ENCODE measurements at places on chromosomes 2 and 18.

- DNase-seq = no peak
Observed at GRCh38 chr2:72413716-72414115, 266.1 kb upstream of the CYP26B1 start.

GRCh38 chr2:88933980-88934379 is 242.5 kb downstream of the RPIA start:
- no peak for DNase-seq

GRCh38 chr18:23137788-23138216 is 2.5 kb downstream of the CABLES1 start:
- no peak for DNase-seq

- no peak for DNase-seq
Observed at GRCh38 chr18:13725566-13726231, 659 bp downstream of the FAM210A start.

- no peak for DNase-seq
Observed at GRCh38 chr2:75698918-75699317, 11.8 kb downstream of the GCFC2 start.

- no peak for DNase-seq
Observed at GRCh38 chr2:3641841-3642421, 16.1 kb upstream of the ALLC start.

GRCh38 chr2:1060987-1061386 is 110.3 kb downstream of the SNTG2 start:
- no peak for DNase-seq

DNA sequence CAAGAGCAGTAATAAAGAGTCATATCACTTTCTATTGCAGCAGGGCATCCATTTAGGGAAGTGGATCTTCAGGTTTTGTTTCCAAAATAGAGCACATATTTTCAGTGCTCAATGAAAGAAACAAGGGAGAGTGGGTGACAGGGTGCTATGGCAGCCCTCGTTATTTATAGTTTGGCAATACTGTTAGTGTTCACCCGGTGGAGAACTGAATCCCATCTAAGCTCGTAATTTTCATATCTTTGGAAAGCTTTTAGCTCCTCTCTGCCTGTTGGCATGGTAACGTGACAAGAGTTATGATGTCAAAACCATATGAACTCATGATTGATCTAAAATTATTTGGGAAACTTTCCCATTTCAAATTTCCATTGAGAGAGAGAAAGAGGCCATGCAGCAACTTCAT is 331.9 kb downstream of the LRRTM1 start:
- no peak for DNase-seq

DNA sequence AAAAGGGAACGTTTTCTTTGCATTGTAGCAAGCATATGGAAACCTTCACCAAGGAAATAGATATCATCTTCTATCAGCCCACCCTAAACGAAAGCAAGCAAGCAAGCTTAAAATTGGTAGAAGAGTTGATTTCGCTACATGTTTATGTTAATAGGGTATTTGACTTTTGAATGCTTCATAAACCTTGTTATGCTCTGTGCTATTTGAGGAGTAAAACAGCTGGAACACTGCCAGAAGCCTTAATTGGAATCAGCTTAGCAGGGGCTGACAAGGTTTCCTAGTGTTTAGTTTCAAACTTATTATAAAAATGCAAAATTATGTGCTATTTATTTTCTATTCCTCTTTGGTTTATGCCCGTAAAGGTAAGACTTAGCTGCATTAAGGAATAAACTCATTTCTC is 70.6 kb upstream of the LINC00305 start:
- DNase-seq = no peak

DNA sequence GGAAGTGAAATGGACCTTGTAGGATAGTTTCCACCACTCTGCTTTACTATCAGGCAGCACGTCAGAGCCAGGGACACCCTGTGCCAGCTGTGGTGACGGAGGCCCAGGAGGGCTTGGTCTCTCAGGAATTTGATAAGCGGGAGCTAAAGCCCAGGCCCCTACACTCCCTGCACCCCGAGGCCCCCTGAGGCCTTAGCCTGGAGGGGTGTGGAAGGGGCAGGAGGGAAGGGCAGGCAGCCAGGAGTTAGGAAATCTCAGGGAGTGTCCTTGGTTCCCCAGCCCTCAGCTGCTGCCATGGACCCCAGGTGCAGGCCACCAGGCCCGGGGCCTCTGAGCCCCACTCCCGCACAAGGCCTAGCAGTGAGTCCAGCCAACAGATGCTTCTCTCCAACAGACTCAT is 38.2 kb downstream of the PDIA6 start:
- DNase-seq = no peak

DNA sequence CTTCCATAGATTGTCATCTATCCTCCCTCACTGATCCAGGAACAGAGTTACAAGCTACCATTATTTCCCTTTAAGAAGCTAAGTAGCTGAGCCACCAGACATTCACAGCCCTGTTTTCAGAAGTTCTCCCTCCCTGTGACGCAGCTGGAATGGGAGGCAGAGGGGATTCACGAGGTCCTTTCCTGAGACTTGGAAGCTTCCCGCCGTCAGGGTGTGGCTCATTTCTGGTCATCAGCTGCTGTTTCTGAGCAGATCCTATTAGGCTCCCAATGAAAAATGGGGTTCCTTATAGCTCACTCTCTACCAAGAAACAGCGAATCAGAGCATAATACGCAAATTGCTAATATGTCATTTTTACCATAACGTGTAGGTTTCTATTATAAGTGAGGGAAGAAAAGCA is 559.3 kb upstream of the ID2 start:
- no peak for DNase-seq

- no peak for DNase-seq
Observed at GRCh38 chr2:63736354-63736753, 105.3 kb upstream of the UGP2 start.

DNA sequence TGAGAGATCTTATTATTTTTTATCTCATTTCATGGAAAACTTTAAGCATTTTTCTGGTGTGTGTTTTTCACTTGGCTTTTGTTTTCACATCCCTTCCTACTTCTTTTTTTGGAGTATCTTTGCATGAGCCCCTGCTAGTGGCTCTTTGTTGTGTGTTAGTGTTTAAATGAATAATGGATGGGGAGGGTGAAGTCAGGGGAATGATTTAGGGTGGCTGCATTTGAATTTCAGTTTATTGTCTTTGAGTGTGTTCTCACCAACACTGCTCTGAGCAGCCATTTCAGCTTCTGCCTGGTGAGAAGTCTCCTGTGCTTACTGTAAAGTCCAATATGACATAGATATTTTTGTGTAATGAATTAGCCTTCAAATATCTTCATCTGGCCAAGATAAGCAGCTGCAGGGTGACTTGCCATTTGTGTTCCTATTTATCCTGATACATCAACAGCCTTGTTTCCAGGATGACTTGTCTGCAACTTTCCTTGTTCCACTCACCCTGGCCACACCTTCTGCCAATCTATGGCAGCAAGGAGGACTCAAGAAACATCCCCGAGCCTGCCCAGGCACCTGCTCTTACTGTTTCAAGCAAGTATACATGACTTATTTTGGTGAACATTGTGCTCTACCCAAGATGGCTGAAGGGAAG is 182.6 kb downstream of the PDE11A start:
- no peak for DNase-seq

- no peak for DNase-seq
Observed at GRCh38 chr2:223582001-223582400, 20.2 kb downstream of the SCG2 start.

DNA sequence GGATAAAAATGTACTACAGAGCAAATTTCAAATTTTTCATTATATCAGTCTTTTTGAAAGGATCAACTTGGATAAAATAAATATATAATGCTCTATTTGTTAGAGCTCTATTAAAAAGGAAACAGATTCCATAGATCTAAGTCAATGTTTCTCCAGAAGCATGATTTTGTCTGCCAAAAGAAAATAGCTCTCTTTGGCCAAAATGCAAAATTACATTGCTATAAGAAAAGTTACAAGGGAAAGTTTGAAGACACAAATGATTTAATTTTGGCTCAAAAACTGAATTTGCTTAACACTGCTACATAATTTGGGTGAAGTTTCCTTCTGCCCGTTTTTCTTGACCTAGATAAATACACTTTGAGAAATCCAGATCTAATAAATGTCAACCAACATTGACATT is 15.7 kb downstream of the C2orf69 start:
- no peak for DNase-seq

GRCh38 chr18:48039769-48040215 is 109.3 kb upstream of the SMAD2 start:
- no peak for DNase-seq

- DNase-seq = no peak
Observed at GRCh38 chr18:9594823-9595596, 19.3 kb downstream of the PPP4R1 start.

- no peak for DNase-seq
Observed at GRCh38 chr2:4869154-4869553, 823.0 kb upstream of the SOX11 start.

GRCh38 chr18:45207328-45207727 is 407.9 kb upstream of the SLC14A2 start:
- no peak for DNase-seq

GRCh38 chr2:128774320-128775216 is 455.9 kb upstream of the HS6ST1 start:
- no peak for DNase-seq

GRCh38 chr2:156399224-156399949 is 36.8 kb upstream of the GPD2 start:
- DNase-seq = no peak

DNA sequence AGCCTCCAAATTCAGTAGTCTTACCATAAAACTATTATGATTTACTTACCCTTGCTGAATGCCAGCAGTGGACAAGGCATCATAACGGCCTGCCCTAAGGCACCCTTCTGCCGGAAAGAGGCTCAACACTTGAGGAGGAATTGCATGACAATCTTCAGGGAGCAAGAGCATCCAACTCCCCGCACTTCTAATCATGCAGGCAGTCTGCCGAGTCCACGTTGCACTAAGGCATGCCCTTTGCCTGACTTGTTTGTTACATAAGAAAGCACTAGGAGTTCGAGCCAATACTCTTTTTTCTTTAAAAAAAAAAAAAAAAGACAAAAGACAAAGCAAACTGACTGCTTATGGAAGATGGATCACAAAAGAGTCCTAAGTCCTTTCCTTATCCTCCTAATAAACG is 17.9 kb upstream of the SPTBN1 start:
- no peak for DNase-seq

DNA sequence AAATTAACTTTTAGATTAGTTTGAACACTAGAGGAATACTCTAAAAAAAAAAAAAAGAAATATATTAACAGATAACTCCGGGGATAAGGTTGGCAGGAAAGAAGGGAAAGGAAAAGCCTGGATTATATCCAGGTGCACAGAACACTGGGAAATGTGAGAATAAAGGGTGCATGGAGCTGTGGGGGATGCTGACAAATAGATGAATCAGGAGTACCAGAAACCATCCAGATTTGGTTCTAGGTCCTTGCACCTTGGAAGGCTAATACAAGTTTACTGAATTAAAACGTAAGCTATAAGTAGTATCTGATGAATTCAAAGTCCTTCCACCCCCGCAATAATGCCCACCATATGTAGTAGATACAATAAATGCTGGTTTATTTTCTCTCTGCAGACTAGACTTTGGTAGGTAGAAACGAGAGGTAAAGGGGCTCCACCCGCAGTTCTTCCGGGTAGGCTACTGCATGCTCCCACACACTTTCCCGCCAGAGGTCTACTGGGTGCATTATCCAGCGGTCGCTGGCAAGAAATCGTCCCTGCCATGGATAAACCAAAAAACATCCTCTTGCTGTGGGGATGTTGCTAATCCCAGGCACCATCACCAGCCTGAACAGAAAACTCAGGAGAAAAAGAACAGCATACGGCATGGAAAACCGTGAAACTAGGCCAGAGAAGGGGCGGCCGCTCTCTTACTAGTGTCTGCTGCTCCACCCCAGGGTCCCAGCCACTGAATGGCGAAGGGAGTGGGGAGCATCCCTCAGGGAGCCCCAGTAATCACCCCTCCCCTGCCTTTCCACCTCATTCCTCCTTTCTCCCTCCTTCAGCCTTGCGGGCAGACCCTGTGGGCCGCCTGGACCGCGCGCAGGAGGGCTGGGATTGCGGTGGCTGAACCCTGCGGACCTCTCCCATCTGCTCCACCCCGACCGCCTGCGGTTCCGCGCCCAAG is 1.5 kb downstream of the CNRIP1 start:
- no peak for DNase-seq

DNA sequence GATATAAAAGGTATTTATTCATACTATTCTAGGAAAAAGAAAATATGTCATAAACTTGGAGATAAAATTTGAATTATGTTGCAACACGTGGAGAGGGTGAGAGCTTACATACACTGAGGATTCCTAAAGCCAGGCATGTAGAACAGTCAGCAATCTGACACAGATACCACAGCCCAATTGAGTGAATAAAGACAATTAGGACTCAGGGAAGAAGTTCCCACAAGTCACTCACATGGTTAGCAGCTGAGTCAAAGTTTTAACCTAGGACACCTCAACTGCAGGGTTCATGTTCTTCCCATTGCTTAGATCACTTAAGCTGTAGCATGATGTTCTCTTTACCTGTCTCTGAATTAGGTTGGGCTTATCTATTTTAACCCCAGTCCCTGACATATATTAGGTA is 189.5 kb downstream of the CMPK2 start:
- no peak for DNase-seq

- DNase-seq = no peak
Observed at GRCh38 chr2:28619213-28620196, 123.6 kb downstream of the PLB1 start.

DNA sequence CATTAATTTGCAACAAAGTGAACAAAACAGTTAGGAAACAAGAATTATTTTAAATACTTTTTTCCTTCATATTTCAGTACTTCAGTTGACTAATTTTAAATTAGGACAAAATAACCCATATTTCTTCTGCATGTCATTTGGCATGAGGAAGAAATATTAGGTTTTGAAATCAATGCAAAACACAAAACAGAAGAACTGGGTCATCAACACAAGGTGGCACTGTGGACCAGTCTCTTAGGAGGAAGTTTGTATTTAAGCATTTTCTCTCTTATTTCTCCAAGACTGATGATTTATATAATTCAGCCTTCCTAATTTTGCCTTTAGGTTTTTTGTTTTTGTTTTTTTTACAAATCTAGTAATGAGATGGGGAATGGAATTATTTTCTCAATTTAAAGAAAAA is 352.8 kb upstream of the KCNH7 start:
- DNase-seq = peak; percentile 50

DNA sequence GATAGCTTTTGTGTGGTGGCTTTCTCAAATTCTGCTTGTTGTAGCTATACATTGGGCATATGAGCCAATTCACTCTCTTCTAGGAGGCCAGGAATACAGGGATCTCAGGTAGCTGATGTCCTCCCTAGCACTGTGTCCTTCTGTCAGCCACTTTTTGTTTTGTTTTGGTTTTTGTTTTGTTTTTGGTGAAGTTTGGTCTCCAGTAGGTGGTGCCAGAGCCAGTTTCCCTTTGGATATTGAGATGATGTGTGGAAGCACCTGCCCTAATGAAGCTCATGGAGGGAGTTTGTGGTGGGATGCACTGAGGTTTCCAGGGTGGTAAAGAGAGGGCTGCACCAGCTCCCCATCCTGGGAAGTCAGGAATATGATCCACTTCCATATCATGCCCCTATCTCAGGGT is 100.5 kb upstream of the VWC2L start:
- DNase-seq = no peak

GRCh38 chr2:119645173-119645855 is 33.7 kb upstream of the TMEM177 start:
- DNase-seq = no peak
